H1 (cell line): ENCODE measurements at places on chromosomes 12 and 14. TPM values are rescaled to one million over a fixed set of nuclear protein-coding genes. Genes with fewer than 3 reads are reported as not detected.

GRCh38 chr14:20775901-20776300, 5.2 kb upstream of the RNASE6 start:
- no peak for DNase-seq

DNA sequence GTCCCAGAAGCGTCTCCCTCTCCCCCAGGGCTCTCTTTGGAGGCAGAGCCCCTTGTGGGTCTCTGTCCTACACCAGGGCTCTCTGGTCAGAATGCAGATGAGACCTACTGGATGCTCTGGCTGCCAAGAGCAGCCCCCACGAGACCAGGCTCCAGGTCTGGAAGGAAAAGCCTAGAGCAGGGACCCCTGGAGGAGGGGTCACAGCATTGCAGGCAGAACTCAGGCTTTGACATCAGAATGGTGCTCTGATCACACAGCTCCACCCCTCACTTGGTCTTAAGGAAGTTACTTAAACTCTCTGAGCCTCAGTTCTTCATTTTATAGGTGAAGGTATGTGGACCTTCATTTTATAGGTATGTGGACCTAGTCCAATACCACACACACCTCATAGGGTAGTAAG, 83.1 kb downstream of the ARL6IP4 start:
- peak; percentile 73 for DNase-seq

GRCh38 chr12:65200007-65200665, 30.8 kb downstream of the LEMD3 start:
- no peak for DNase-seq

- DNase-seq, result no peak
These were observed 1.5 kb upstream of the FZD10 start for GRCh38 chr12:130160711-130161231.

DNA sequence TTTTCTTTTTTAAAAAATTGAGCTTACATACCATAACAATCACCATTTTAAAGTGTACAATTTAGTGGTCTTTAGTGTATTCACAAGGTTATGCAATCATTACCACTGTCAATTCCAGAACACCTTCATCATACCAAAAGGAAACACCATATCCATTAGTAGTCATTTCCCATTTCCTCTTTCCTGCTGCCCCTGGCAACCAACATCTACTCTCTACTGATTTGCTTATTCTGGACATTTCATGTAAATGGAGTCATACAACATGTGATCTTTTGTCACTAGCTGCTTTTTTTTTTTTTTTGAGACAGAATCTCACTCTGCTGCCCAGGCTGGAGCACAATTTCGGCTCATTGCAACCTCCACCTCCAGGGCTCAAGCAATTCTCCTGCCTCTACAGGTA, 66.8 kb upstream of the CFL2 start:
- no peak for DNase-seq

DNA sequence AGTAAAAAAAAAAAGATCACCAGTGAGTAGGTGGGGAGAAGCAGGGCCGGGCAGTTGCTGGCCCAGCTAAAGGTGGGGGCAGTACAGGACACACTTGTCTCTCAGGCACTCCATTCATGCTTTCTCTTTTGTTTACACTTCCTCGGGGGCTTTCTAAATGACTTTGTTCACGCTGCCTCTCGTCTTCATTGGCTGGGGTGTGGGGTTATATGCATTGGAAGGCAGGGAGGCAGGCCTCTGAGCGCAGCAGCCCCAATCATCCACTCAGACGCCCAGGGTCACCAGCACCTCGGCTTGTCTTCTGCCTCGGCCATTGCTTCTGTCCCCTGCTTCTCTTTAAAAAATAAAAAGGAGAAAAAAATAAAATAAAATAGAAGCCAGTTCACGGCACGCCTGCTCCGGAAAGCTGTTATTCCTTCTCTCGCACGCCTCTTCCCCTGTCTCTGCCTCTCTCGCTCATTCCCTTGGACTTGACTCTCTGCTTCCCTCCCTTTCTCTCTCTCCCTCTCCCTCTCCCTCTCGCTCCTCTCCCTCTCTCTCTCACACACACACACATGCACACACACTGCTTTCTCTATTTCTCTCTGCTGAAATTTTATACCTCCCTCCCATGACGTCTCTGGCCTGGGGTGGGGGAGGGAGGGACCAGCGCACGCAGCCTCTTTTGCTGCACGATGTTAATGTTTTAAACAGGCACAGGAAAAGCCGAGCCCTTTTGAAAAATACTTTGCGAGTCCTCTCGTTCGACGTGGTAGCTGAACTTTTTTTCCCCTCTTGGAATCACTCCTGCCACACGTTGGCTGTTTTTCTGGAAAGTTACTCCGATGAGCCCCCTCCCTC, at the start of gene TGFB3:
TGFB3 (minus strand) TSS at position 570 of the 840 bp plus-strand sequence. CDS start 1,102 bp downstream, outside the sequence.
- peak; percentile 54 for DNase-seq

Gene TGM1
- total RNA-seq, result 2.0 and 2.2 TPM in 2 replicates
